SK-MEL-5 (cell line): ENCODE measurements at places on chromosomes 11 and 22.

DNA sequence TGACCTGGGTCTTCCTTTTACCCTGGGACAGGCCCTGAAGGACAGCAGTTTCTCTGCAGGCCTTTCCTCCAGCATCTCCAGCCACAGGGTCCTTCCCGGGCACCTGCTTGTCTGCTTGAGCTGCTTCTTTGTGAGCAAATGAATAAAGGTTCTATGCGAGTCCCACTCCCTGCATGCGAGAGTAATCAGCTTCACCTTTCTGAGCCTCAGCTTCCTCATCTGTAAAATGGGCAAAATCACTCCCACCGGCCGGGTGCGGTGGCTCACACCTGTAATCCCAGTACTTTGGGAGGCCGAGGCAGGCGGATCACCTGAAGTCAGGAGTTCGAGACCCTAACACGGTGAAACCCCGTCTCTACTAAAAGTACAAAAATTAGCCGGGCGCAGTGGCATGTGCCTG, 31.1 kb downstream of the IFT27 start:
- no peak for DNase-seq

- DNase-seq, result no peak
Observed at GRCh38 chr22:38900677-38901076, 28.7 kb upstream of the CBX6 start.

GRCh38 chr11:61567286-61568061, 13.4 kb downstream of the SYT7 start:
- DNase-seq, result peak; percentile 75

GRCh38 chr11:14270690-14271542, 88.1 kb downstream of the RRAS2 start:
- DNase-seq, result no peak

GRCh38 chr22:44390613-44390970, 77.8 kb upstream of the SHISAL1 start:
- no peak for DNase-seq

DNA sequence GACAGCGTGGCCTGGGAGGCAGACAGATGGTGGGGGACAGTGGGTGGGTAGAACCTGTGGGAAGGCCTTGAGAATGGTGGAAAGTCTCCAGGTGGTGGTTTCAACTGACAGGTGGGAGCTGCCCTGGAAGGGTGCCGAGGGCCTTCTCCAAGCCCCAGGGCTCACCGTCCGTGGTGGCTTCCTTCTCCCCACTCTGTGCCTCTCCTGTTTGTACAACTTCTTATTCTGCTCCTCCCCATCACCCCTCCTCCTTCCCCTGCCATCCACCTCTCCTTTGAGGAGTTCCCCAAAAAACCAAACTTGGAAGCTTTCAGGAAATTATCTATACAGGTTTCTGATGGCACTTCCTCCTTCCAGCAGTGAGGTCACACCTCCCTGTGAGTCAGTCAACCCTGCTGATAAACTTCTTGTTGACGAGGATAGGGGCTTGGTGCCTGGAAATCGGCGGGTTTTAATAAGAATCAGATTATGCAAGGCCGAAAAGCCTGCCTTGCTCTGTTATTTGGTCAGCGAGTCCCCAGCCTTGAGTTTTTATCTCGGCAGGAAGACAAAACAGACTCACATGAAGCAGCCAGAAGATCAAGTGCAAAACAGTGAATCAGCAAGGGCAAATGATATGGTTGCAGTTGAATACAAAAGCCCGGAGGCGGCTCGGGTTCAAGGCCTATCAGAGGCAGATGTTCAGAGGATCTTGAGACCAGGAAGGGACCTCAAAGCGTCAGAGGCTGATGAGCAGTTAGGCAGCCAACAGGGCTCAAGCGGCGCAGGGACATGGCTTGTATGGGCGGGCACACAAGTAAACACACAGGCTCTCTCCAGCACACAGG, 9.5 kb upstream of the ST3GAL4 start:
- no peak for DNase-seq

DNA sequence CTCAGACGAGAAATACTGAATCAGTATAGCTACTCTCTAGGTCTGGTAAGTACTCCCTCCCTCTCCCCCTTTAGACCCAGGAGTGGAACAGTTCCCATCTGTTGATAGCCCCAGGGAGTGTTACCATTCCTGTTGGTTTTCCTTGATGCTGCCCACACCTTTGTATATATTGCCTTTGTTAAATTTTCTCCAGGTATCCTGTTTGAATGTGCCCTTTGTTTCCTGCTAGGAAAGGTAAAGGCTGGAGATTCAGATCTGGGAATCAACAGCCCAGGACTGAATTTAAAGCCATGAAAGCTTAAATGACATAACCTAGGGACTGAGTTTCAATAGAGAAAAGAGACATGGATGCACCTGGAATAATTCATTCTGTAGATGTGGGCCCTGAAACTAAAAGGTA, 68.3 kb downstream of the CCDC83 start:
- no peak for DNase-seq

DNA sequence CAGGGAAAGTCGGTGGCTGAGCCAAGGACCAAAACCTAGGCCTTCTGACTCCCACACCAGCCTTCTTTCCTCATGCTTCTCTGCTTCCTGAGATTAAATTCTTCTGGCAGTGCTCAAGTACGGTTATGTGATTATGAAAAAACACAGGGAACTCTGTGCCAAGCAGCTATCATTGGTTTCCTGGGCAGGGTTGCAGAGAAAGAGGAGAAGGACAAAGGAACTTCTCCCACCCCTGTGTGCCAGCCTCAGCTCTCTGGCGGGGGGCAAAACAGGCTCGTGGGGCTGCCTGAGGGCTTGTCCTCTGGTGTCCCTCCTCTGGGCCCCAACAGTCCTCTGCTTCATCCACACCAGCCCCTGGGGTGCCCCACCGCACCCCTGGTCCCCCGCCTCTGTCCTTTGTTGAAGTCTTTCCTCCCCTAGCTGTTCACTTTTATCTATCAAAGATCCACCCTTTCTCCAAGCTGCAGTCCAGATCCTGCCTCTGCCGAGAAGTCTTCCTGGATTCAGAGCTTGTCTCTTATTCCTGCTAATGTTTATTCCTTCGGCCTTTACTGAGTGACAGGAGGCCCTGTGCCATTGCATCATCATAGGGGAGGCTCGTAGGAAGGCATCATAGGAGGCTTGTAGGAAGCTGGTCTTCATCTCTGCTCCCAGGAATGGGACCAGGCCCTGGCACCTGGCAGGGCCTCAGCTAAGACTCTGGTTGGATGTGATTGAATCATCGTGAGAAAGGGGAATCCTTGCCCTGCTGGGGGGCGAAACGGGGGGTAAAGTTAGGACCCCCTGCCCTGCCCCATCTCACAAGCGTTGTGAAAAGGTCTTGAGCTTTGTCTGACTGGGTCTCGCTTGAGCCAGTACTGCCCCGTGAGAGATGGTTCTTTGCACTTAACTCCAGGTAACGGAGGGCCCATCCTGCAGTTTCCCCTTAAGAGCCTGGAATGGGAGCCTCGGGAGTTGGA, 11.5 kb upstream of the FTH1 start:
- no peak for DNase-seq

DNA sequence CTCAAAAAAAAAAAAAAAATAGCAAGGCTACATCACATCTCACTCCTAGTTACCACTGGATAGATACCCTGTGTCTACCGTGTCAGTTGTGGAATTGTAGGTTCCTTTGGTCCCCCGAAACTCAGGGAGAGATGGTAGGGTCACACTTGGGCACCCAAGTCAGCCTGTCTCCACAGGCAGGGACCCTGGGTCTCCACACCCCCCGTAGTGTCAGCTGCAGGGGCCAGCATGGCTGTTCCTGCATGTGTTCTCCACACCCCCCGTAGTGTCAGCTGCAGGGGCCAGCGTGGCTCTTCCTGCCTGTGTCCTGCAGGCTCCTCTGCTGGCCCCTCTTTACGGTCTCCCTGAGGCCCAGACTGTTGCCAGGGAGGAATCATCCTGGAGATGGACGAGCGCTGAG, 282.1 kb downstream of the BRD1 start:
- DNase-seq, result no peak

DNA sequence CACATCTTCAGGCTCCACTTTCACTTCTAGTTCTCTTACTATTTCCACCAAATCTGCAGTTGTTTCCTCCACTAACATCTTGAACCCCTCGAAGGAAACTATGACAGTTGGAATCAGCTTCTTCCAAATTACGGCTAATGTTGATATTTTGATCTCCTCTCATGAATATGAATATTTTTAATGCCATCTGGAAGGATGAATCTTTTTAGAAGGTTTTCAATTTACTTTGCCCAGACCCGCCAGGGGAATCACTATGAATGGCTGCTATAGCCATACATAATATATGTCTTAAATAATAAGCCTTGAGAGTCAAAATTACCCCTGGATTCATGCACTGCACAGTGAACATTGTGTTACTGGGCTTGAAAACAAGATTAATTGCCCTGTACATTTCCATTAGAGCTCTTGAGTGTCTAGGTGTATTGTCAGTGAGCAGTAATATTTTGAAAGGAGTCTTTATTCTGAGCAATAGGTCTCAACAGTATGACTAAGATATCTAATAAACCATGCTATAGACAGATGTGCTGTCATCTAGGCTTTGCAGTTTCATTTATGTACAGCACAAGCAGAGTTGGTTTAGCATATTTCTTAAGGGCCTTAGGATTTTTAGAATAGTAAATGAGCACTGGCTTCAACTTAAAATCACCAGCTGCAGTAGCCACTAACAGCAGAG, 48.3 kb upstream of the LRRC55 start:
- no peak for DNase-seq

- no peak for DNase-seq
Observed at GRCh38 chr11:30560206-30561106, 25.7 kb downstream of the MPPED2 start.
